Calu3 (cell line): ENCODE measurements at places on chromosomes 3 and 15. TPM values are rescaled to one million over a fixed set of nuclear protein-coding genes. Genes with fewer than 3 reads are reported as not detected.

DNA sequence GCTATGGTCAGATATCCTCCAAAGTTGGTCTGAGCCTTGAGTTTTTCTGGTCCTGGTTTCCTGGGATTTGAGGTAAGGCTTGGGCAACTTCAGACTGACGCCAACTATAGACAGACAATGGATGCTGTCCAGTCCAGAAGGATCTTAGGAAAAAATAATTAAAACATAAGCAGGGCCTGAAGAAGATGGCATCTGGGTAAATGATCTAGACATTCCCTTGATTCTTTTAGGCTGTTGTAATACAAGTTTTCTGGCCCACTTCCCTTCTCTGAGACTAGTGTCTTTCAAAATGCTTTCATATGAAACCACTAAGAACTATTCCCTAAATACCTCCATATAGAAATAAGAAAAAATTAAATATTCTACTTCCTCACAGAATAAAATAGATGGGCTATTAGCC is 47.7 kb upstream of the PLXND1 start:
- no peak for DNase-seq

DNA sequence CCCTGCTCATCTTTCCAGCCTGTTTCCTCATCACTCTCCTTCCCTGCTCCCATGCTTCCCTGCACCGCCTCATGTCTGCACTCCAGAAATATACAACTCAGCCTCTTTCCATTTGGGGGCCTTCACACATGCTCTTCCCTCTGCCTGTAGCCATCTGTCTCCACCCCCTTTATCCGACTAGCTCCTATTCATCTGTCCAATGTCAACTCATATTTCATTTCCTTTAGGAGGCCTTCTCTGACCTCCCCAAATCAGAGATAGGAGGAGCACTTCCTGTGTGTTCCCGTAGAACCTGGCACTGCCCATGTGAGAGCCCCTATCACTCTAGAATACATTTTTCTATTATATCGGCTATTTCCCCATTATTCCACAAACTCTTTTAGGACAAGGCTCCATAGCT is 10.6 kb downstream of the ATP8B4 start:
- DNase-seq: no peak

DNA sequence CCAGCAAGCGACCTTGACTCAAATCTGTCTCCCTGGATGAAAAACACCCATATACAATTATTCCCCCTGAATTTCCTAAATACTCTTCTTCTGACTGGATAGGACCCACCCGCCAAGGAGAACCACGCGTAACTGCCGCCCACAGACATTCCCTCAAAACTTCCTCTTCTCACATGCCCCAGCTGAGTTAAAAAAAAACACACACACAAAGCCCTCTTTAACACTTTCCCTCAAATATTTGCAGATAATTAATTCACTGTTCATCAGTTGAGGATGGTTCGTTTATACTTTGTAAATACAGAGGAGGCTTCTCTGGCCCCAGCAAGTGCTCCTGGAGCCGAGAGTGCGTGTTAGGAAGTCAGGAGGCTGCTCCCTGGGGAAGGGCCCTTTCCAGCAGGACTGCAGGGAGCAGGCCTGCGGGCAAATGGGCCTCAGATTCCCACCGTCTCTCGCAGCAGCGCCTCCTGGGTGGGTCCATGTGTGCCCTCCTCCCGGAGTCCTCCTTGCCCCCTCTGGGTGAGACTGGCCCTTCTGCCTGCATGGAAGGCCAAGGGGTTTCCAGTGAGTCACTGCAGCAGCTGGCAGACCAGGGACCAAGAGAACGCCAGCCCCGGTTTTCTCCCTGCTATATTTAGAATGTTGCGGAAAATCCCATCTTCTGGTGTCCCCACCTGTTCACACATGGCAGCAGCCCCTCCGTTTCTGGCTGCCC is 46.8 kb downstream of the MGLL start:
- DNase-seq: no peak

GRCh38 chr3:113638910-113639309 is 57.5 kb downstream of the USF3 start:
- DNase-seq: no peak

GRCh38 chr3:73098873-73099272 is 37.4 kb downstream of the EBLN2 start:
- DNase-seq: no peak

- DNase-seq: no peak
Measured at GRCh38 chr3:195203606-195204005, 67.4 kb downstream of the XXYLT1 start.

DNA sequence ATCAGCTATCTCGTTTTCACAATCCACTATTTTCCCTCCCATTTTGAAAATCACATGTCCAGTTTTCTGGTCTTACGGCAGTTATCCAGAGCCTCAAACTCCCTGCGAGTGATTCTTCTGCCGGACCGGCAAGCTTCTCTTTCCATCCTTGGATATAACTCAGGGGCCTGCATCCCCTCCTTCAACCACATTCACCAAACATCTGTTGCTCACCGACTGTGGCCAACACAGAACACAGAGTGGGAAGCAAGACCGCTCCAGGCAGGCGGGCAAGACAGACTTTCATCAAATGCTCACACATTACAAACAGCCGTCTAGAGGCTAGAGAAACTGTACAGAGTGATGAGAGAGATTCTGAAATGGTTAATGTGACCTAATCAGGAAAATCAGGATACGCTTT is 7.6 kb upstream of the SLC12A8 start:
- DNase-seq: no peak

DNA sequence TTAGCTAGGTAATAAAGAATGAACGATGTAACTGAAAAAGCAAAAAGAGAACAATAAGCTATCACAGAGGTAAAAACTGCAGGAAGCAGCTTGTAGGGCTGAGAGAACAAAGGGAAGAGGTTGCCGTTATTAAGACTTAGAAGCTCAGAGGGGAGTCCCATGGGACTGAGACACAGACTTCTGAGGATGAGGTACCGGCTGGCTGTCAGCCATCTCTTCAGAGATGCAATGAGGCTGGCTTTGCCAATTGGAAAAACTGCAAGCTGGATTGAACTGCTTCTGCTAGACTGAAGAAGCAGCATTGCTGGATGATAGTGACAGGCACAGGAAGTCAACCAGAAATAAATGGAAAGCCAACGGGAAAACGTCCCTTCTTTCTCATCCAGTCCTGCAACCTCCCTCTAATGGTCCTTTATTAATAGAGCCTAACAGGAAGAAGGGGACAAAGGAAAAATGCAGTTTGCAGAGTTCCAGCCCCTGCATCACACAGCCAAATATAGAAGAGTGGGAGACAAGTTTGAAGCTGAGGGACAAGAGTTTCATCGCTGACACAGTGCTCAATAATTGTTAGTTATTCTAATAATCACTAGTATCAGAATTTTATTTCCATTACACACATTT is 21.1 kb upstream of the KLHL6 start:
- DNase-seq: no peak

Gene SAXO2
- 1.9 and 5.3 TPM in 2 replicates for total RNA-seq

Gene HRG
- 0.17 and 0.40 TPM in 2 replicates for total RNA-seq
